Cortex of kidney (tissue), 1 donor: ENCODE measurements at places on chromosomes 2 and 18.

DNA sequence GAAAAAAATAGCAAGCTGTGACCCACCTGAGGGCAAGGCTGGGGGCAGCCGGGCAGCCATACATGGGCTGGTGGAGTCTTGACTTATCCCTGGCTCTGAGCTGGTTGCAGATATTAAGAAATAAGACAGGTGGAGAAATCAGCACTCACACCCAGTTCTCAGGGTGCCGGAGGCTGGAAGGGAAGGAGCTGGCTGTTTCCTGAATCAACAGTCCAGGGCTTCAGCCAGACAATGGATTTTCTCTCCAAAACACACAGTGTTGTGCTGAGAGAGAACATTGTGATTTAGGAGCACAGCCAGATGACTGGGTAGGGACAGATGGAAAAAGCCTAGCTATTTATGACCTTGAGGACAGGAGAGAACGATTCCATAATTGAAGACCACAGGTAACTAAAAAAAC lies 208.8 kb downstream of the LDLRAD4 start:
- DNase-seq = no peak

GRCh38 chr18:41936471-41937134 lies 18.4 kb upstream of the PIK3C3 start:
- no peak for DNase-seq

GRCh38 chr2:136133586-136133985 lies 15.6 kb upstream of the CXCR4 start:
- DNase-seq = no peak

- DNase-seq = no peak
These were observed 7.7 kb upstream of the POU3F3 start for GRCh38 chr2:104845946-104846785.

DNA sequence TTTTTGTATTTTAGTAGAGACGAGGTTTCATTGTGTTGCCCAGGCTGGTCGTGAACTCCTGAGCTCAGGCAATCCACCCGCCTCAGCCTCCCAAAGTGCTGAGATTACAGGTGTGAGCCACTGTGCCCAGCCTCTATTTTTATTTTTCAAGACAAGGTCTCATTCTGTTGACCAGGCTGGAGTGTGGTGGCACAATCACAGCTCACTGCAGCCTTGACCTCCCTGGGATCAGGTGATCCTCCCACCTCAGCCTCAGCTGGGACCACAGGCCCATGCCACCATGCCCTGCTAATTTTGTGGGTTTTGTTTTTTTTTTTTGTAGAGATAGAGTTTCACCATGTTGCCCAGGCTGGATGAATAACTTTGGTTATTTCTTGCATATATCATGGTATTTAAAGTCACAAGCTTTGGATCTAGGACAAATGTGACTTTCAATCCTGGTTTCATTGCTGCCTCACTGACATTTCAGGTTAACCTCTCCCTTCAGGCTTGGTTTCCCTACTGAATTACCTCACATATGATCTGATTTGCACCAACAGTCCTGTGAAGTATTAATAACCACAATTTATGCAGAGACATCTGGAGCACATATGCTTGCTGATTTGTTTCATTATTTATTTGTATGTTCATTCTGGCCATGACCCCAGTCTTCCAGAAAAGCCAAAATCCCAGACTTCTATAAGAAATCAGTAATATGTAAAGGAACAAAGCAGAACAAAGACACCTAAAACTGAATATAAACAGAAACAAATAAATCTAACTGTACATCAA lies 17.5 kb upstream of the RAB31 start:
- DNase-seq = no peak

DNA sequence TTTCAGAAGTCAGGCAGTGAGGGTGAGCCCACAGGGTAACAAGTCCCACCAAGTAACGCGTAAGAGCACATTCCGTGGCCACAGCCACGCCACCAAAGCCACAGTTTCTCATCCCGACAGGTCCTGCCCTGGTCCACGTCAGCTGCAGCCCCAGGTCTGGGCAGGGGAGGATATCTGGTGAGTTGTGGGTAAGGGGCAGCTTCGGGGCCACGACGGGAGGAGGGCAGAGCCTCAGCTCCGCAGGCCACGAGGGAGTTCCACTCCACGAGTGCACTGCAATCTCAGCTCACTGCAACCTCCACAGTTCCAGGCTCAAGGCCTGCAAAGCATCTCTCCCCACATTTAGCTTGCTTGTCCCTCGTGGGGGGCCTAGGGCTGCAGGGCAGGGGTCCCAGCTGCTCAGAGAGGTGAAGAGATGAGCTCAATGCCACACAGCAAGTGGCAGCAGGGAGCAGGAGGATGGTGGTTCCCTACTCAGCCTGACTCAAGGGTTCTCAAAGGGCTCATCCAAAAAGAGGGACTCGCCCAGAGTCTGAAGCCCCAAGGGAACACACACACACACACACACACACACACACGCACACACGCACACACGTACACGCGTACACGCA lies 12.5 kb downstream of the SNORC start:
- DNase-seq = no peak

- DNase-seq = no peak
These were observed 96.1 kb downstream of the RBMS1 start for GRCh38 chr2:160397530-160397865.

GRCh38 chr2:74578408-74578807 lies 23.9 kb downstream of the DOK1 start:
- no peak for DNase-seq

- DNase-seq = no peak
These were observed 43.1 kb upstream of the RTN4 start for GRCh38 chr2:55093381-55093780.

DNA sequence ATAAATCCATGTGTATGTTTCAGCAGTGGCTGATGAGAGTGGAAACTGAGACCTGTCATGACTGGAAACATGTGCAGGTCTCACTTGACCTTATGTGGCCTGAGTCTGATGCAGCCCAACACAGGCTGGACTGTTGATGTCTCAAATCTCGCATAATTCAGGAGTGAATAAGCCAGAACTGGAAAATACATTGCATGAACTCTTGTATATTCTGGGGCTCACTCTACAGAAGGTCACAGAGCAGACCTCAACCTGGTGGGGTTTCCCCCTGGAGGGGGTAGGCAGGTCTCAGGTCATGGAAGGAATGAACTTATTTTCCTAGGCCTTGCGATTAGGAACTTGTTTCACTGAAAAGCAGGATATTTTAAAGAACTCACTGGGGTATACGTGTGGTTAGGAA lies 146.3 kb upstream of the THUMPD2 start:
- no peak for DNase-seq

- DNase-seq = no peak
These were observed 47.6 kb upstream of the FAM124B start for GRCh38 chr2:224449212-224450147.
